H4 (cell line): ENCODE measurements at places on chromosomes 3 and 15. TPM values are rescaled to one million over a fixed set of nuclear protein-coding genes. Genes with fewer than 3 reads are reported as not detected.

- DNase-seq, result no peak
These were observed 116.9 kb downstream of the TP63 start for GRCh38 chr3:189748046-189748445.

Gene TMEM207
- total RNA-seq, result not detected in 2 replicates

GRCh38 chr15:69751566-69751965, 298.9 kb downstream of the RPLP1 start:
- DNase-seq, result no peak

GRCh38 chr3:35709691-35710090, 70.4 kb downstream of the ARPP21 start:
- no peak for DNase-seq

DNA sequence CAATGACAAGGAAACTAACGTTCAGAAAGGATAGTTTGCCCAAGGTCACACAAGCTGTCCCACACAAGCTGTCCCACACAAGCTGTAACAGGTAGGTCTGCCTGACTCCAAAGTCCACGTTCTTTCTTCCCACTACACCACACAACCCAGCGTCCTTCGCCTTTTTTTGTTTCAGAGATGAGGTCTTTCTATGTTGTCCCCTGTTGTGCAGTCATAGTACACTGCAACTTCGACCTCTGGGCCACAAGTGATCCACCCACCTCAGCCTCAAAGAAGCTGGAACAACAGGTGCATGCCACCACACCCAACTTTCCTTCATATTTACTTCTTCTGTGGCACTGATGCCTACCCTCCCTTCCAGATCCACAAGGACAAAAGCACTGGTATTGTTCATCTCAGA, 21.4 kb downstream of the MB21D2 start:
- no peak for DNase-seq

DNA sequence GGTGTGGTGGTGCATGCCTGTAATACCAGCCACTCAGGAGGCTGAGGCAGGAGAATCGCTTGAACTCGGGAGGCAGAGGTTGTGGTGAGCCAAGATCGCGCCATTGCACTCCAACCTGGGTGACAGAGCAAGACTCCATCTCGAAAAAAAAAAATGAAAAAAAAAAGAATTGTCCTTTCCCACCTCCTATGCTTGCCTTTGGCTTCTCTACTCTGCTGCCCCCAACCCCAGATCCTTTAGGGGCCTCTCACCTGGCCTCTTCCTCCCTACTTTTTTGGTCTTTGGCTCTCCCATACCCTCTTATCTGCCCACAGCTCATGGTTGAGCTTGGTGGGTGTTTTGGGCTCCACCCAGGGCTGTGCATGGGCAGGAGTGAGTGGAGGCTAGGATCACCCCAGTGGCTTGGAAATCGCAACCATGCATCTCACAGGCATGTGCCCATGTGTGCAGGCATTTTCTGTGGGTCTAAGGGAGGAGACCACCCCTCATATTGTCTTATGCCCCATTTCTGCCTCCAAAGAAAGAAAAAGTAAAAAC, 2.1 kb upstream of the SHISA5 start:
- no peak for DNase-seq

DNA sequence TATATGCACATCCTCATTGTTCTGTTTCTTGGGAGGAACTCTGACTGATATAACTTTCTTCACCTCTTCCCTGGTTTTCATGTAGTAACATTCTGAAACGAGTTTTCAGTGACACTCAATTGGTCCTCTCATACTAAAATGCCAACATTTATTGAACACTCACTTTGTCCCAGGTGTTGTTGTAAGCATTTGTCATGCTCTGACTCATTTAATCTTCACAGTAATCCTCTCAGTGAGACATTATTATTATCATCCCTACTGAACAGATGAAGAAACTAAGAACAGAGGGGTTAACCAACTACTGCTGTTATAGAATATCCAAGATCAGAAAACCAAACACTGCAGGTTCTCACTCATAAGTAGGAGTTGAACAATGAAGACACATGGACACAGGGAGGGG, 94.1 kb upstream of the MRPL3 start:
- DNase-seq, result no peak
